ENCODE measurements at places on chromosomes 5 and 9.

DNA sequence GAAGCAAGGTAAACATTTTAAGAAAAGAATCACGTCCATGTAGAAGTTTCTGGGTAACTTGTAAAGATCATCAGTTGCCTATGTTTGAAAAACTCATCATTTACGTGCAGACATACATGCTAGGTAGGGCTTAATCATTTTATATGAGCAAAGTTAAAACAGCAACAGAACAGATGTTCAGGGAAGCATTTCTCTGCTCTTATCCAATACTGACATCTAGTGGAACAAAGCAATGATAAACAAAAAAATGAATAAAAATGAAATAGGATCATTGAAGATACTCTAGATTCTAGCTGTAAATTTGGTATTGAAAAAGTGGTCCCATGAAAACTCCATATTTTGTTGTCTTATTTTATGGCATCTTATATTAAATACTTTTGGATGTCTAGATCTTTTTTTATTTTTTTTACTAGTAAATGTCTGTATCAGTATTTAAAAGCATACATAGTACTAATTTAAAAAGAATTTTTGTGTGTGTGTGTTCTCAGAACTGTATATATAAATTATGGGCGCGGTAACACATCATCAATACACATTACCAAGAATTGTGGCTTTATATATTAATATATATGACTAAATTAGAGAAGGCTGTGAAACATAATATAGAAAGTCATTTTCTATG is 1050.2 kb downstream of the CDH12 start:
- DNase-seq, result no peak

DNA sequence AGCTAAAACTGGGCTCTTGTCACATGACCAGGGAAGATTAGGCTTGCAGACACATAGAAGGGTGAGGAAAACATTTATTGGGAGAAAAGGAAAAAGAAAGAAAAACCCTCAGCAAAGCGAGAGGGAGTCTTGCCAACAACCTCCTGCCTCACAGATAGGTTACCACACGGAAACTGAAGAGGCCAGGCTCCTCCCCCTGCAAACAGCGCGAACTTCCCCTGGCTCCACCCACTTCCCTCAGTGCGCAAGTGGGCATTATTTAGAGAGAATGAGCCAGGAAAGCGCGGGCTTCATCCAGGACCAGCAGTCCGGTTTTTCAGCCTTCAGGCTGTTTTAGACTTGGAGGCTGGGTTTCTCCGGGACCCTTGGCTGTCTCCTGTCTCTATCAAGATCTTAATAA is 70.3 kb downstream of the STK32A start:
- no peak for DNase-seq

DNA sequence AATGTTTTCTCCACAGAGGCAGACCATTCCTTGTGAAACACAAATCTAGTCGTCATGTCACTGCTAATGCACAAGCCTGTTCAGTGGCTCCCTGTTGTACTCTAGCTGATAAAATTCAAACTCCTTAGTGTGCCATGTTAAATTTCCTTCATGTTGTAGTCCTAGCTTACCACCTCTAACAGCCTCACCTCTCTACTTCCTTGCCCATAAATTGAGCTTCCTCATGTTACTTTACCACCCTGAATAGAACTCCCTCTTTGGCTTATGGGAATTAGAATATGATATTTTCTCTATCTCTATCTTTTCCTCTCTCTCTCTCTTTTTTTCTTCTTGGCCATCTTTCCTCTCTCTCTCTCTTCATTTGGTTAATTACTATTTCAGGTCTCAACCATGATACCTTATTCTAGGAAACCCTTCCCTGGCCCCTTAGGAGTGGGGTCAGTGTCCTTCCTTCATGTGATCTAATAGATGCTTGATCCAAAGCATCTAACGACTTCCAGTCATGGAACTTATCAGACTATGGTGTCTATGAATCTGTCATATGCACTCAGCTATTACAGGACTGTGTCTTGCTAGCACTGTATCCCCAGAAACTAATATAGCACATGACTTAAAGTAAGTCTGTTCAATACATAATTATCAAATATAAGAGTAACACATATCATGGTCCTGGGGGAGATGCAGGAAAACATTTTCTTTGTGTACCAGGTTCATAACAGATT is 31.5 kb upstream of the ALDH1A1 start:
- DNase-seq, result no peak

- no peak for DNase-seq
These were observed 61.2 kb upstream of the CAMK4 start for GRCh38 chr5:111163000-111163399.

- DNase-seq, result no peak
These were observed 311.1 kb downstream of the CDH18 start for GRCh38 chr5:19676895-19677294.

DNA sequence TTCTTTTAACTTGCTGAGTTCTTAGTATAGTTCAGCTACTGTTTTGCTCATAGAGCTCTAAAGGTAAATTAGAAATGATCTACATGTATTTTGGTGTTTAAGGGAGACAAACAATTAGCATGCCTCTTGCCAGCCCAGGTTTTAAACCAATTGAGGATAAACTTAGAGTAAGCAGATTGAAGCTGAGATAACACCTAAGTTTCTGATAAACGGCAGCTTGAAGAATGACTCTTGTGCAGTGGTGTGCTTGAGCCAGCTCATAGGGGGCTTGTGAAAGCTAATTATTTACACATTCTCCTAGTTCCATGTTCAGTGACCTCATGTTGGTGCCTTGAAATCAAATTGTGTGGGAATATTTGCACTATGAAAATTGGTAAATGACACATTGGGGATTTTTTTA is 193.0 kb downstream of the PRR16 start:
- no peak for DNase-seq

GRCh38 chr9:4207881-4208615 is 91.8 kb downstream of the GLIS3 start:
- no peak for DNase-seq

DNA sequence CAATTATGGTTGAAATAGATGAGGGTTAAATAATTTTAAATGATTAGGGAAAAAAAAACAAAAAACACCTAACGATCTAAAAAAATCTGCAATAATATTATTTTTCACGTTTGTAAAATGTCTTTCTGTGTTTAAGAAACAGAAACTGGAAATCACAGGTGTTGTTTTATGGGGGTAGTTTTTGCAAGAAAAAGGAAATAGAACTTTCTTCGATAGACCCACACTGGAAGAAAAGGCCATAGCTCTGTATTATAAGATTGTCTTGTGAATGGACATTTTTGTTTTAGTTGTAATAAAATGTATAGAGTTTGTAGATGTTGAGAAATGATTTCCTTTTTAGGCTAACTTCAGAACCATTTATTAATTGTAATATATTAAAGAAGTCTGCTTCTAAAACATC is 5.5 kb downstream of the CSNK1G3 start:
- DNase-seq, result no peak

GRCh38 chr9:37221489-37222106 is 101.2 kb downstream of the ZCCHC7 start:
- DNase-seq, result no peak

- DNase-seq, result peak; percentile 65
These were observed 2.4 kb downstream of the CARD19 start for GRCh38 chr9:93098236-93098946.

DNA sequence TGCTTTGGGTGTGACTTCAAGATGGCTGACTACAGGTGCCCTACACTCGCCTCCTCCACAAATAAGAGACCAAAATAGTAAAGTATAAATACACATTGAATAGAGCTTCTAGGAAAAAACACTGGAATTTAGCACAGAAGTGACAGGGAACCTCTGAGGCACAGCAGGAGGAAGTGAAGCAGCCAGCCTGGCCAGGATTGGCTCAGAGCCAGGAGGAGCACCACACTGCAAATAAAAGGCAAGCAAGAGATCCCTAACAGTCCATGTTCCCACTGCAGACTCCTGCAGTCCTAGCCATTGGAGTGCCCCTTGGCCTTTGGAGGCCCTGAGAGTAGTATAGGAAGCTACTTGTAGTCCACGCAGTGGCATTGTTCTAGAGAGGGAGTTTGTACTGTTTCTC is 186.7 kb upstream of the TLX3 start:
- no peak for DNase-seq

DNA sequence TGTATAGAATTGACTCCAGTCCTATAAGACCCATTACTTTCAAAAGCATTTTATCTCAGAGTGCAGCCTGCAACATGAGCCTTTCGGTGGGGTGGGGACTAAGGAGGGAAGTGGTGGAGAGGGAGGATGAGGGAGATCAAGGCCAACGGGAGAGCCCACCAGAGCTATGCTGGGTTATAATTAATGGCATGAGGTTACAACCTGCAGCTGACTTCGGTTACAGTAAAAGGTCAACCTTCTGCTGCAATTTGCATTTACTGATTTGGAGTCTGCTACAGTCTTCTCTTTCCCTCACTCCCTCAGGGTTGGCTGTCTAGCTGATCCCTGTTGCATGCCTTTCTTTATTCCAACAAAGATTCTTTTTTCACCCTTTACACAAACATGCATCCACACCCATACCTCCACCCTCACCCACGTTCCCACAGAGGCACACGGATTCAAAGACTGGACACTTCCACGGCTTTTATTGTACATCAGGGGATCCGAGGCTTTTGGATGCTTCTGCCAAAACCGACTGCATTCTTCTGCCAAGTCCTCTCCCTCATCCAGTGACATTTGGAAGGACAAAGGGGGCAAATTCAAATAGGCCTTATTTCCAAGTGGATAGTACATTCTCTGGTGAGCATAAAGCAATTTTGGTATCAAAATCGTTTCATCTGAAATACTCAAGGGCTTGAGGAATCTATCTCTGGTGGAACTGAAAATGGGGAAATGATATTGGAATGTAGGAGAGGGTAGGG is 381.2 kb downstream of the NFIB start:
- no peak for DNase-seq

- DNase-seq, result no peak
These were observed 50.2 kb upstream of the FSTL4 start for GRCh38 chr5:133662578-133662977.

- no peak for DNase-seq
These were observed 933.4 kb upstream of the PTPRD start for GRCh38 chr9:11546231-11546630.

All from hypothalamus (tissue), 51 donors.